SHP77 treated with DMSO at 0.1 percent for 48 hours (cell line): ENCODE measurements at places on chromosomes 3 and 15.

DNA sequence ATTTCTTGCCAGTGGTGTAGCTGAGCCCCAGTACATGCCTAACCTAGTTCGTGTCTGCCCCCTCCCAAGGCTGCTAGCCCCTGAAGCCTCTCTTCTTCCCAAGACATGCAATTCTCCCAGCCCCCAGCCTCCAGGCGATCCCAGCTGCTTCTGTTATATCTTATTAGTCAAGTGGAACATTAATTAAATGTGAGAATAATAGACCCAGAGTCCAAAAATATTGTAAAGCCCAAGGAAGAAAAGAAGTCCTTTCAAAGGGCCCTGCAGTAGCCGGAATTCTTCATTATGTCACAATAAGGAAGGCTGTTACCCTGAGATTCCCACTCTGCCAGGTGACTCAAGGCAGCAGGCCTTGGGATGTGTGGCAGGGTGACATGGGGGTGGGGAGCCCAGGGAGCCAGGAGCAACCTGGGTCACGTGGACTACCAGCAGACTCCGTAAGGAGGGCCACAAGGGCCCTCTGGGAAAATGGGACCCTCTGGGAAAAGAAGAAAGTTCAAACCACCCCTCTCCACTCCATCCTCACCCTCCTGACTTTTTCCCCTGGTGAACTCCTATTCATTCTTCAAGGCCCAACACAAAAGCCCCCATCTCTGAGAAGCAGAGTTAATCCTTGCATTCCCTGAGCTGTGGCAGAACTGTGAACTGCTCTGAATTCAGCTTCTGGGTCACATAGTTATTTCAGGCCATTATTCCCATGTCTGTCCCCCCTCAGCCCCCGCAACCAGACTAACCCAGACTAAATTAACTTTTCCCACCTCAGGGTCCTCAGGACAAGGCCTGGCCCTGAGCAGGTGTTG, 21.8 kb upstream of the TRH start:
- DNase-seq: no peak

GRCh38 chr3:129778871-129779270, 114.6 kb downstream of the TMCC1 start:
- no peak for DNase-seq

- no peak for DNase-seq
Observed at GRCh38 chr3:159806412-159806811, 182.2 kb upstream of the IL12A start.

- DNase-seq: no peak
Observed at GRCh38 chr3:37625690-37626360, 235.9 kb upstream of the CTDSPL start.

- no peak for DNase-seq
Observed at GRCh38 chr3:186882881-186883685, 40.6 kb downstream of the ADIPOQ start.

- DNase-seq: peak; percentile 25
Observed at GRCh38 chr3:188929137-188929536, 242.6 kb upstream of the TPRG1 start.

DNA sequence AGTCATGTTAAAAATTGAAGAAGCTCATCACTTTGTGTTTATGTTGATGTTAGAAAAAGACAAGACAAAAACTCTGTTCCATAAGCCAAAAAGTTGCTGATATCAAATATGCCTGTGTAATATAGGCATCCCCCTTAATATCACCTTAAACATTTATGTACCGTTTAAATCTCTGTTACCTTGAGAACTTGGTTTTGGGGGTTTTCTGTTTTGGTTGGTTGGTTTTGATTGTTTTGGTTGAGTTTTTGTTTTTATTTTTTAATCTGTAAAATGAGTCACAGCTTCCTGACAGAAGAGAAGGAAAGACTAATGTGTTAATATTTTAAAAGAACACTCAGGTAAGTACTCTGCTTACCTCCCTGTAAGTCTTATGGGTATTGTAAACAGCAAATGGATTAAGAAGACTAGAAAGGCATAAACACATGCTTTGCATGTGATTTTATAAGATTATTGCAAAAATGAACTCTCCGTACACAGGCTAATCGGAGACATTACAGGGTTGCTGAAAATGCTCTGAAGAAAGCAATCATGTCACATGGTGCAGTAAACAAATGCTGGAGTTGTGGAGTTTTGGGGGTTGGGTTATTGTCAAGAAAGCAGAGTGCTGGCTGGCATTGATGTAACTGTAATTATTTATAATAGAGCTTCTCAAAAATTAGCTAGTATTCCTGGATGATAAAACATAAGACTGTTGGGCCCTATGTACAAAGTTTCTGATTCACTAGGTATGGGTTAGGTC, 69.5 kb upstream of the MBNL1 start:
- no peak for DNase-seq

- no peak for DNase-seq
Observed at GRCh38 chr3:12830785-12831156, 10.6 kb downstream of the RPL32 start.

DNA sequence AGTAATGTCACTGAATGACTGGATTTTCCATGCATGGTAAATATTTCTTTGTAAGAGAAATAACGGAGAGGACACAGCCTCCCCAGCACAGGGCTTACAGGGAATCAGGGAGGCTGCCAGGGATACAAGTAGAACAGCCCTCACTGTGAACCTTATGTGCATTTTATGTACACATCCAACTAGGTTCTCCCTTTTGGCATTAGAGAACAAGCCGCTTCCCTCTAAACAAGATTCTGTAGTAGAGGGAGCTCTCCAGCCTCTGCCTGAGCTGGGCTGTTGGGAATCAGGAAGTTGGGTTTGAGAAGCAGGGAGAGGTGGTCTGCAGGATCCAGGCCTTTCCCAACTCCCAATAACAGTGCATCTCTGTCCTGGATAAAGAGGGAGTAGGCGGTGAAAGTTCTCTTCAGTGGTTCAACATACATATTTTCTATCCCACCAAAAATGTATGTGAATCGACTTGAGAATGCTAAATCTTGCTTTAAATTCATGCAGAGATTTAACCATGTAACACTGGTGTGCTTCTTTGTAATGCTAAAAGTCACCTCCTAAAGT, 83.7 kb downstream of the ARNT2 start:
- DNase-seq: no peak

- no peak for DNase-seq
Observed at GRCh38 chr3:133112666-133113065, 74.5 kb downstream of the TMEM108 start.

DNA sequence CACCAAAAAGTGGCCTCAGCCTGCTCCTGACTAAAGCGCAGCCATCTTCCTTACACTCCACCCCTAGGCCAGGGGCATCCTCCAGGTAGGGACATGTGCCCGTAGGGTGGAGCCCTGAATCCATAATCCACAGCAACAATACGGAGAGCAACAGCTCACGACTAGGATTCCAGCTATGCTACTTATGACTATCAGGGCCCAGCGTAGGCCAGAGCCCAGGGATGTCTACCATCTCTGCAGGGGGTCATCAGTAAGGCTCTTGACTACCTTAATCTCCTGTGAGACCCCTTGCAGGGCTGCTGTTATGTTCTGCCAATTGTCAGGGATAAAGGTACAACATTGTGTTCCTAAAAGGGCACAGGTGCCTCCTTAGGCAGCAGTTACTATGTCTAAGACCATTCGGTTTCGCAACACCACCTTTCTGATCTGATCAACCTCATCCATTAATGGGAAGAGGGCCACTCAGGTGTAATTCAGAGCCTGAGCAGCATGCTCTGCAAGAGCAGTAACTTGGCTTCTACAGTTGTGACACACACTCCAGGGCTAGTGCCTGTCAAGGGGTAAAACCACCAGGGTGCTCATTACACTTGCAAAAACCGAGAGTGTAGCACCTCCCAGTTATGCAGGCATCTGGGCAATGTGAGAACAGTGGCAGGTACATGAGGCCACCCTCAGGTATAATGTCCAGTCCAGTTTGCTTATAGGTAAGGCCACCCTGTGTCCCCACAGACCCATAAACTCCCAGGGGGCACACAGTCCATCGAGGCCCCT, 11.0 kb downstream of the CCRL2 start:
- DNase-seq: no peak

GRCh38 chr3:14245248-14245639, 66.6 kb downstream of the LSM3 start:
- no peak for DNase-seq

DNA sequence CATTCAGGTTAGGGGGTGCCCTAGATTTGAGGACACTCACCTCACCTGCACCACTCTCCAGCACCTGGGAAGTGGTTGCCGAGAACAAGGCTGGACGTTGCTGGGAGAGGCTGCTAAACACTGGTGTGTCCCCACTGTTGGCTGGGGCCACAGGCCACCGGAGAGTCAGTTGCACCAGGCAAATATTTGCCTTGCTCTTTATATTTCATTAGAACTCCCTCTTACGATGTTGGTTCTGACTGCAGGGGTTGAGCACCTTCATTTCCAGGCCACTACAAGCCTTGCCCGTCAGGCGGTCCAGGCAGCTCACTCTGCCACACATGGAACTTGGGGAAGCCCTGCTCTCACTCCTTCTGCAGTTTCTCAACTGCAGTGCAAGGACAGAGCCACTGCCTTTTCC, 30.7 kb downstream of the HCN4 start:
- DNase-seq: peak; percentile 17

DNA sequence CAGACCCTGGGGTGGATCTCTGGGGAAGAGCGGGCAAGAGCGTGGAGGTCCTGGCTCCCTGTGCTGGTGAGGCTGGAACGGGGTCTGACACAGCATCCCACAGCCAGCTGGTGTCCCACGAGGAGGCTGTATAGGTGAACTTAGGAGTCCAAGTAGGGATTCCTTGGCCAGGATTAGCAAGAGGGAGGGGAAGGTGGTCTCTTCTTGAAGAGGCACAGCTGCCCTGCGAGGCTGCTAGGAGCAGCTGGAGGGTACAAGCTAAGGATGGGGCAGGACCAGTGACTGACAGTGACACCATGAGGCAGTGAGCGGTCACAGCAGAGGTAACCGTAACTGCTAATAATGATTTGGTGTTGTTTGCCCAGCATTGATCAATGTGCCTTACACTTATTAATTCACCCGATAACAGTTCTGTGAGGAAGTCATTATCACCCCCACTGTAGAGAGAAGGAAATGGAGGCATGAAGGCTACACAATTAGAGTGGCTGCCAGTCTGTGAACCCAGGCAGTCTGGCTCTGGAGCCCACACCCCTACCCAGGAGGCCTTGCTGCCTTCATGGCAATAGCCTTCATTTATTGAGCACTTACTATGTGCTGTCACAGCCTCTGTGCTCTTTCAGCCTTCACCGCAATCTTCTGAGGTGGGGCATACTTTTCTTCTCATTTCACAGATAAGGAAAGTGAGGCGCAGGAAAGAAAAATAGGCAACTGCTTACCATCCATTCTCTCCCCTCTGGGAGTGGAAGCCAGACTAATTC, 59.4 kb downstream of the TMEM44 start:
- DNase-seq: no peak
